ENCODE measurements at places on chromosomes 1 and 21.
A peak's percentile ranks its signal among the peaks of the same experiment; 100 is the strongest.

DNA sequence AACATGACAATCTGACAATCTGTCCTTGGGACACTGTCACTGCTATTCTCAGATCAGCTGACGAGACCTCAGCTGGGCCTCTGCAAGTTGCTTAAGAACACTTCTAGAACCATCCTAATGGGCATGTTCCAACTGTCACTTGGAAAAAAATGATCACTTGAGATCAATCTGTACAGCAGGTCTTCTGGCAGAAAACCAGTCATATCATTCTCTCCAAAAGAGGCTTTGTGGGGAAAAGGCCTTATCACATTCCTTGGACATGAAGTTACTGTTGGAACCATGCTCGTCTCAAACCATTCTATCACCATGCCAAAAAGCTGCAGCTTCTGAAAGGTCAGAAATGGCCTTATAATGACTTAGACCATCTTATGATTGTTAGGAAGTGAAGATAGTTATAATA is 744.2 kb downstream of the USP25 start:
- no peak for DNase-seq

- no peak for DNase-seq
These were observed 68.1 kb upstream of the NFASC start for GRCh38 chr1:204802401-204803175.

DNA sequence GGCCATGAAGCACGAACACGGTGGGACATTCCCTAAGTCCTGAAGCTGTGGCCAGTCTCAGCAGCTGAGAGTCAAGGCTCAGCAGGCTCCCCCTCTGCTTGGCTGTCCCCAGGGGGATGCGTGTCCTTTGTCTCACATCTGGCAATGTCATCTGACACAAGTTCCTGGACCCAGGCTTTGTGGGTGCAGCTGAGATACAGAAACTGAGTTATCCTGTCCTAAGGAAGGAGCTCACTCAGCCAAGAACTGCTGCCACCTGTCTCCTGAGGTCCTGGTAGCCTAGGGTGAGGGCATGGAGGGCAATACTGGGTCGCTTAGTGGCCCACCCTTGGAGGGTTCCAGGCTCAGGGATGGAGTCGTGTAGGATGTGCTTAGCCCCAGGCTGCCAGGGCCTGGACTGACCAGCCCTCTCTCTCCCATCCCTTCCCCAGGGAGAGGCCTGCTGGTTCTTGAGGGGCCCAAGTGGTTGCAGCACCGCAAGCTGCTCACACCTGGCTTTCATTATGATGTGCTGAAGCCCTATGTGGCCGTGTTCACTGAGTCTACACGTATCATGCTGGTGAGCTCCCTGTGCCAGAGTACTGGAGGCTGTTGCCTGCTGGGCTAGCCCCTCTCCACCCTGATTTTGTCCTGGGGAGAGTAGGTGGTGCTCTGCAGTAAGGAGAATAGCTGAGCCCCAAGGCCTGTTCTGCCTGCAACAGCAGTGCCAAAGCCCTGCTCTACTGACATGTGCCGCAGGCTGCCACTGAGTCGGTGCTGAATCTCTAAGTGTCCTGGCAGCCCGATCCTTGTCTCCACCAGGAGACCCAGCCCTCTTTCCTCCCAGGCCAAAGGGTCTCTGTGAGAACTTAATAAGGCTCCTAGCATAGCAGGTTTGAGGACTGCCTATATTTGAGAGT is 13.5 kb downstream of the CYP4B1 start:
- DNase-seq, result no peak

DNA sequence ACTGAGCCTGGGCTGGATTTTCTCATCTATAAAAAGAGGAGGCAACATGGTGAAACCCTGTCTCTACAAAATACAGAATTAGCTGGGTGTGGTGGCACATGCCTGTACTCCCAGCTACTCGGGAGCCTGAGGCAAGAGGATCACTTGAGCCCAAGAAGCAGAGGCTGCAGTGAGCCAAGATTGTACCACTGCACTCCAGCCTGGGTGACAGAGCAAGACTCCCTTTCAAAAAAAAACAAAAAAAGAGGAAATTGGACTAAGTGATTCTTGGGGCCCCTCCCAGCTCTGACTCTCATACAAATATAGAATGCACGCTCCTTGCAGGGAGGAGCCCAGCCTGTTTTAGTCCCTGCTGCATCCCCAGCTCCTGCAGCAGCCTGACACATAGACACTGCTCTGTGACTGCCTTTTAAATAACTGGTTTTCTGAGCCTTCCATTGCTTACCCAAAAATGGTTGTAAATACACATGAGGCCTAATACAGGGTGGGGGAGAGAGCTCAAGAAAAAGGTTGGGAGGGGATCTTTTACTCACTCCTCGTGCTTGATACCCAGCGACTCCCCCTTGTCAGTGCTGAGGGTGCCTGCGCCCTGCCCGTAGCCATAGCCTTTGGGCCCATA is 17.2 kb downstream of the CSRP1 start:
- DNase-seq, result no peak

- DNase-seq, result no peak
These were observed 163.2 kb upstream of the MAP1LC3C start for GRCh38 chr1:242162140-242162539.

DNA sequence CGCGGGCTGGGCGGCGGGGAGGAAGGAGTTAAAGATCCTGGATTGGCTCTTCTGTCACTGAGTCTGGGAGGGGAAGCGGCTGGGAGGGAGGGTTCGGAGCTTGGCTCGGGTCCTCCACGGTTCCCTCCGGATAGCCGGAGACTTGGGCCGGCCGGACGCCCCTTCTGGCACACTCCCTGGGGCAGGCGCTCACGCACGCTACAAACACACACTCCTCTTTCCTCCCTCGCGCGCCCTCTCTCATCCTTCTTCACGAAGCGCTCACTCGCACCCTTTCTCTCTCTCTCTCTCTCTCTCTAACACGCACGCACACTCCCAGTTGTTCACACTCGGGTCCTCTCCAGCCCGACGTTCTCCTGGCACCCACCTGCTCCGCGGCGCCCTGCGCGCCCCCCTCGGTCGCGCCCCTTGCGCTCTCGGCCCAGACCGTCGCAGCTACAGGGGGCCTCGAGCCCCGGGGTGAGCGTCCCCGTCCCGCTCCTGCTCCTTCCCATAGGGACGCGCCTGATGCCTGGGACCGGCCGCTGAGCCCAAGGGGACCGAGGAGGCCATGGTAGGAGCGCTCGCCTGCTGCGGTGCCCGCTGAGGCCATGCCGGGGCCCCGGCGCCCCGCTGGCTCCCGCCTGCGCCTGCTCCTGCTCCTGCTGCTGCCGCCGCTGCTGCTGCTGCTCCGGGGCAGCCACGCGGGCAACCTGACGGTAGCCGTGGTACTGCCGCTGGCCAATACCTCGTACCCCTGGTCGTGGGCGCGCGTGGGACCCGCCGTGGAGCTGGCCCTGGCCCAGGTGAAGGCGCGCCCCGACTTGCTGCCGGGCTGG is at the start of gene NPR1:
NPR1 (plus strand) TSS at position 170 of the 818 bp plus-strand sequence; CDS start at position 591, 421 bp downstream.
- DNase-seq, result no peak

- DNase-seq, result no peak
These were observed 18.4 kb downstream of the ERG start for GRCh38 chr21:38479641-38480525.

- no peak for DNase-seq
These were observed 52.7 kb upstream of the WASF2 start for GRCh38 chr1:27542463-27543273.

GRCh38 chr1:77538956-77539518 is 143.4 kb downstream of the ZZZ3 start:
- DNase-seq, result peak; percentile 66

- no peak for DNase-seq
These were observed 1091.6 kb downstream of the TTLL7 start for GRCh38 chr1:82907313-82907712.

- no peak for DNase-seq
These were observed 23.0 kb upstream of the KCNJ6 start for GRCh38 chr21:37939251-37939650.

DNA sequence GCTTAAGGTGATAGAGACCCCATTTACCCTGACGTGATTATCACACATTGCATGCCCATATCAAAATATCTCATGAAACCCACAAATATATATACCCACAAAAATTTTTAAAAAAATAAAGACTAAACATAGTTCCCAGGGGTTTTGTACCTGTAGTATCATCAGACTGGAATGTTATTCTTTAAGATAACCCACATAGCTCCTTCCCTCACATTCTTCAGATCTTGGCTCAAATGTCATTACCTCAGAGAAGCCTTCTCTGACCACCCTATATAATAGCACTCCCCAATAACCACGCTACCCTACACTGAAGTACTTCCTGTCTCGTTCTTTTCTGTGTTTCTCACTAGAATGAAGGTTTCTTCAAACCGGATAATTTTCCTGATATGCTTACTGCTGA is 138.3 kb upstream of the SNX7 start:
- no peak for DNase-seq

DNA sequence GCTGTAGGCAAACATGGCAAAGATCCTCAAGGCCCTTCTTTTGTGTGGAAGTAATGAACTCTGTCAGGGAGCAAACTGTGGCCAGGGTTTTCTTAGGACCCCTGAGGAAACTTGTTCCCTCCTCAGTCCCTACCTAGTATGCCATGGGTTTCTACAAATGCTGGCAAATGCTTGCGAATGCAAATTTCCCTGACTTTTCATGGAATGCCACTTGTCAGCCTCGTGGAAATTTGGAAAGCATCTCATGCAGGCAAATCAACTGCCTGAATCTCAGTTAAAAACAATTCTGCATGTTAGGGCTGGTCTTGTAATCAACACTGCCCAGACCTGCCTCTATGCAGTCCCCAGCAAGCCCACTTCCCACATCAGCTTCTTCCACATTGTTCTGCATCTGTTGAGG is 334.9 kb upstream of the AJAP1 start:
- no peak for DNase-seq

DNA sequence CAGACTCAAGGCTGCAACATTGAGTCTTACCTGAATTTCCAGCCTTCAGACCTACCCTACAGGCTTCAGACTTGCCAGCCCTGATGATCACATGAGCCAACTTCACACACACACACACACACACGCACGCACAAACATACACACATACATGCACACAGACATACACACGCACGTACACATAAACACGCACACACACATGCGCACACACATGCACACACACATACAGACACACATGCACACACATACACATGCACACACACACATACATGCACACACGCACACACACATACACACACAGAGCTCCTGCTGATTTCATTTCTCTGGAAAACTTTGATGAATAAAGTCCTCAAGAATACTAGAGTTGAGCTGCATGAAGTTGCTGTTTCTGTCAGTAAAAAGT is 78.3 kb upstream of the SLC2A1 start:
- DNase-seq, result no peak

DNA sequence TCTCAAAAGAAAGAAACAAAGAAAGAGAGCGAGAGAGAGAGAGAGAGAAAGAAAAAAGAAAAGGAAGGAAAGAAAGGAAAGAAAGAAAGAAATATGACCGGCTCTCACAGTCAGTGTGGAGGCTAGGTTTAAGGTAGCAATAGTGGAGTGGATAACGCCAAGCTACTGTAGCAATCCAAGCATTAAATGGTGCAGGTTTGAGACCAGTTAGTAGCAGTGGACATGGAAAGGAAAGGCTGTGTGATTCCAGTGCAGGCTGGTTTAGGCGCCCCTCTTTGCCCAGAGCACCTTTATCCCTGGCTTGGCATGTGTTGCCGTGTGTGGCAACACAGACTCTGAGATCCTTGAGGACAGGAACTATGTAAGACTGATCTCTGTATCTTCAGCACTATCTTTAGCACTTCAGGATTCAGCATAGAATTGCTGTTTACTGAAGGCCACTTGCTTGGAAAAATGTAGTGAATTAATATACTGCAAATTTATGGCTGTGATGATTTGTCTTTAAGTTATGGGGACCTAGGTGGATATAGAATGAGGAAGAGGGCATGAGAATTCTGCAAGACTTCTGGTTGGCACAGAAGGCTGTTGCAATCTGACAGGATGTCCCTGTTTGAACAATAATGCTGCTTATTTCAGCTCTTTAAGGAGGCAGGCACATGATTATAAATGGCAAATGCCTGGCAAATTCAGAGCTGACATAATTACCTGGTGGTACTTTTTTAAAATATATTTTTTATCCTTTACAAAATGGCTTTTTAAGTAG is 10.8 kb upstream of the OSBPL9 start:
- no peak for DNase-seq

DNA sequence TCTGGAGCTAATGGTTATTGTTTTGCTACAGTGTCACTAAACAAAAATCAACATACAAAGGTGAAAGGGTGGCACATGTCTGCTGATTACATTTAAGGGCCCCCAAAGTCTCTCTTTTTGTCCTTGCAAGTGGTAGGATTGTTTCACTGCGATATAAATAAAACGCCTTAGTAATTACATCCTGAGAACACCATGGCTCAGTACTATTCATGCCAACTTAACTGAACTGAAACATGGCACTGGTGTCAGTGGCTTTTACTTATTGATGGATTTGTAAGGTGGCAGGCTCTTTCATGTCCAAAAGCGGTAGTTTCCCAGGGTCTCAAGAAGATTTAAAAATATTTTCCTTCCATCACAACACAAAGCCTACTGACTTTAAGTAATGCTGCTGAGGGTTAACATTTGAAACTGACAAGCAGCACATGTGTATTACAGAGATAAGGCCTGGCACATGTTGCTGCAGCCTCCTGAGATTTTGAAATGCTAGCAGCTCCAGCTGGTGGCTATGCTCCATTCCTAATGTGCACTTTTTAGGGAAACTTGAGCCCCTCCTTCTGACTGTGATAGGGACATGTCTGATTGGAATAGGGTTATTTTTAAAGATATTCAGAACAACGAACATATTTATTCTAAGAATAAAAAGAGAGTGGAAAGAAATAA is 86.8 kb downstream of the ATP1B1 start:
- no peak for DNase-seq

- no peak for DNase-seq
These were observed 15.7 kb downstream of the IER5 start for GRCh38 chr1:181104042-181104789.

DNA sequence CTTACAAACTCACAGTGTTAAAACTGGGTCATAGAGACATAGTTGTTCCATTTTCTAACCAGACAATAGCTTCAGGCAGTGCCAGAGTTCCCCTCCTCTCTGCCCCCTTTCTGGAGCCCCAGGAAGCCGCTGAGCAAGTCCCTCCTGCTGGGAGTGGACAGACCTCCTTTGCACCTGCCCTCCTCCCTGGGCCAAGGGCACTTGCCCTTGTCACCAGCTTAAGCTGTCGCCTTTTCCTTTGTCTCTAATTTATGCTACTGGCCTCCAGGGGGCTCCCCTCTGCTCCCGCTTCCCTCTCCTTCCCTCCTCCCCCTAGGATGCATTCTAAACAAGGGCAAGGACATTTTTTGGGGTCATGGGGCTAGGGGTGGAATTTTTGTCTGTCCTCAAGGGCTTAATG is 182.4 kb downstream of the MIS18A start:
- DNase-seq, result no peak

DNA sequence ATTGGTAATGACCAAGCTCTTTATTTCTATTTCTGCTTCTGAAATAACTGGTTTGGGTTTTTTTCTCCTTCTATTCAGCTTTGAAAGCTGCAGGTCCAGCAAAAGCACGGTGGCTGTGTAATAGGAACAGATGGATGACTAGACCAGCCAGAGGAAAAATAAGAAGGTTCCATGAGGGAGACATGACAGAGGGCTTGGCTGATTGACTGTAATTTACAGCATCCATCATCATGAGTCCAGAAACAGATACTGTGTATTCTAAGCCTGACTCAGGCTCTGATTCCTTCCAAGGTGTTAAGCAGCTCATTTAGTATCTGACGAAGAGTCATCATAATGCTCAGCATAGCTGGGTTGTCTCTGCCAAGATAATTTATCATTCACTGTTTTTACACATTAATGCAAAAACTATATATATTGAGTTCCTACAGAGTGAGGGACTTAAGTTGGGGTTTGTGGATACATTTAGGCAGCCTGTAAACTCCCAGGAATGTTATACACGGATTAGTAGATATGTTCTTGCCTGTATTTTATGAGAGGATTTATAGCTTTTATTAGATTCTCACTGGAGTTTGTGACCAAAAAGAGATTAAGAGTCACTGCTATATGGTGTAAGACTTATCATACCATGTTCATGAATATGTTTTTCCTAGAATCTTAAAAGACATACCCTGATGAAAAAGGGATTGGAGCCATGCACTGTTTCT is 72.6 kb downstream of the SGIP1 start:
- no peak for DNase-seq
